NCI-H146 (cell line): ENCODE measurements at places on chromosomes 4 and X.
A peak's percentile ranks its signal among the peaks of the same experiment; 100 is the strongest.

DNA sequence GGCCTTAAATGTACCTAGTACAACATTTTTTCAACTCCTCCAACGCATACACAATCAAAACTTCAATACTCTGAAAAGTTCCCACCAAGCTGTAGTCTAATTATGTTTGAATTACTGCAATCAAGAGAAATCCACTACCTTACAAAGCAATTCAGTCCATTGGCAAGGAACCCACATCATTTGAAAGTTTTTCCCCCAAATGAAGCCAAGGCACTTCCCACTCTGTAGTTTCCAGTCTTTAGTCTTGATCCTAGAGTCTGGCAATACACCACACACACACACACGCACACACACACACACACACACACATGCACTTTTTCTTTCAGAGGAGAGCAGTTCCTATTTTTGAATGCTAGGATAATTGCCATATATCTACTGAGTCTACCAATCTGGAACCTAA is 79.6 kb downstream of the ANTXR2 start:
- no peak for DNase-seq

DNA sequence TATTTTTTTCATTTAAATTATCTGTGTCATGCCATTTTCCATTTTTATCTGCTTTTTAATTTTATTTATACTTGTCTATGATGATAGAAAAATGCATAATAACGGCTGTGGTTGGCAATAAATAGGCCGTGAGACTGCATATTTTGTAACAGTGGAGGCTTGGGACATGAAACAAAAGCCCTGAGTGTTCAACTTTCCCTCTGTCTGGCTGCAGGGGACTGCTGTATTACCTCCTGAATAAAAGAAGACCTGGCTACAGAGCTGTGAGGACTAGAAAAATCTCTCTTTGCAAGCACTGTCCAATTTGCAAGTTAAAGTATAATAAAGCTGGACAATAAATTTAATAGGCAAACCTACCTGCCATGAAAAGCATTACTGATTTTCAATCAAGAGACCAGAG is 82.1 kb downstream of the MAGEB10 start:
- no peak for DNase-seq

GRCh38 chrX:110399497-110399896 is 40.8 kb downstream of the RTL9 start:
- no peak for DNase-seq

DNA sequence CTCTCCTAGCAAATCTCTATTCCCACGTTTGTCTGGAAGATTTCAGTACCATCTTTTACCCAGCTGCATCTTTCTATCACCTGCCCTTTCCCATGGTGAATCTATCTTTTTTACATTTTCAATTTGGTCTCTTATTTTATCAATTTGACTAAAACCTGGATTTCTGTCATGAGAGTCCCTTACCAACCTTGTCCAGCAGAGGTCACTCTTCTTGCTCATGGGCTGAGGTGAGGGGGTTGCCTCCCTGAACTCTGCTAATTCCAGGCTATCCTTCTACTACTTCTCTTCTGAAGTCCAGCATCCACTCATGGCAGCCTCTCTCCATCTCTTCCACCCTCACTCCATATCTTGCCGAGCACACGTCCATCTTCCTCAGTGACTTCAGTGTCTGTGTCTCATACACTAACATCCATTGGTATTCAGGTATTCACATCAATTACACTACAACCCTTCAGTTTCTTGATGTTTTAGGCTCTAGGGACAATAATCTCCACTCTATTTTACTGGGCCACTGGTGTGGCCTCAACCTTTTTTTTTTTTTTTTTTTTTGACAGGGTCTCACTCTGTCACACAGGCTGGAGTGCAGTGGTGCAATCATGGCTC is 17.8 kb upstream of the ZNF827 start:
- peak; percentile 45 for DNase-seq

GRCh38 chr4:167282171-167282864 is 48.0 kb upstream of the SPOCK3 start:
- DNase-seq = no peak

GRCh38 chr4:94208266-94208665 is 601 bp downstream of the SMARCAD1 start:
- DNase-seq = no peak

DNA sequence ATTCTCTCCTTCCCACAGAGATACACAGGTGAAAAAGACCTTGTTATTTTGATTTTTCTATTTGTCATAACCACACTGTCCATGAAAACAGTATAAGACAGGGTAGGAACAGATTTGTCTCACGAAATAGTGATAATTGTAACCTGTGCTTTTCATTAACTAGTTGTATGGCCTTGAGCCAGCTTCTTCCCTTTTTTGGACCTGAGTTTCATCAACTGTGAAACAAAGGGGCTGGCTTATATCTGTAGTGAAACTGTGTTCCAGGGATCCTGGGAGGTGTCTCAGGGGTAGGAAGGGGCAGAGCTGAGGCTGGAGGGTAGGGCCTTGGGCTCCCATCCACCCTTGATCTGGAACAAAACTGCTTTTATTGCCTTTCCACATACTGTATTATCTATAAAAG is 50.9 kb downstream of the MED28 start:
- DNase-seq = no peak

GRCh38 chrX:107206697-107207065 is 270 bp downstream of the DNAAF6 start:
- DNase-seq = no peak

GRCh38 chr4:88729146-88729760 is 31.6 kb upstream of the NAP1L5 start:
- no peak for DNase-seq

GRCh38 chrX:118839334-118839958 is 15.8 kb downstream of the ZCCHC12 start:
- peak; percentile 70 for DNase-seq
